ENCODE measurements at places on chromosomes 7 and 10.
A peak's percentile ranks its signal among the peaks of the same experiment; 100 is the strongest.

DNA sequence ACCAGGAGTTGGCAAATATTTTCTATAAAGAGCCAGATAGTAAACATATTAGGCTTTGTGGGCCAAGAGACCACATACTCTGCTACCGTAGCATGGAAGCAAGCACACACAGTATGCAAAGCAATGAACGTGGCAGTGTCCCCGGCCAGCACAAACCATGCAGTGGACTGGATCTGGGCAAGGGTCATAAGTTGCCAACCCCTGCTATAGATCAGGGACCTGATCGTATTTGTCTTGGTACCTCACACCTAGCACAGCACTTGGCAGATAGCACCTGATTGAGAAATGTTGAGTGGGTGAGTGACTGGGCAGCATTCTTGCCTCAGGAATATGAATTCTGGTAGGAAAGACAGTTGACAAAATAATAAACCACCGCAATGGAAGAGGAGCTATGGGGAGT lies 331.9 kb downstream of the FGFR2 start:
- DNase-seq, result no peak

DNA sequence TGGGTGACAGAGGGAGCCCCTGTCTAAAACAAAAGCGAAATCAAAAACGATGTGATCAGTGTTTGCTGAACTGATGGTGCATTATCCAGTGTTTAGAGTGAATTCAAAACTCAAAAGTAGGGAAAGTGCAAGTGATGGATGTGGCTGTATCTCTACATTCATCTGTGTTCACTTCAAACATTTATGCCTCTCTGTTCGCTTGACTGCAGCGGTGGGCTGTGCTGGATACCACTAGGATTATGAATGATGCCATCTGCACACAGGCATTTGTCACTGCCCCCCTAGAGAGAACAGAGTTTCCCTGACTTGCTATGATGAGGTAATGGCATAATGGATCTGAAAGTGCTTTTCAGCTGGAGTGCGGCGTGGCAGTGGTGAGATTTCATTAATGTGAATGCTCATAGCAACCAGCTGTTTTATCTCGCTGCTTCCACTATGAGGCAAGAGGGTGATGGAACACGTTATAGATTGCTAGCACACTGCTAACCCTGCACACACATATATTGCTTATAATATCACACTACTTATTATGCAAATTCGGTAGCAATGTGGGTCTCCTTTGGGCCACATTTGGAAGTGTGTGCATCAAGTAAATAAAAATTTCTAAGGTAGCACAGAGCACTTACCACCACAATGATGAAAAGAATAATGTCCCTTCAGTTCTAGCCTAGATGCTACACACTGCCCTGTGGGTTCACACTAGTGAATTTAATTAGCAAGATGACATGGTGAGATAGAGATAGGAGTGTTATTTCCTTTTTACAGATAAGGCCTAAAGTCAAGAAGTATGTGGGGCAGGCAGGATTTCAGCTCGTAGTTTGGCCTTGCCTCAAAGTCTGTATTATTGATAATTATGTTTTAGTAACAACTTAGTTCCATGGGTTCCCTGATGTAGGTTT lies 164.7 kb downstream of the CAMK1D start:
- DNase-seq, result no peak

GRCh38 chr10:93357680-93358079 lies 124.5 kb downstream of the MYOF start:
- DNase-seq, result no peak

- DNase-seq, result no peak
These were observed 67.5 kb upstream of the ARHGAP21 start for GRCh38 chr10:24791084-24791726.

DNA sequence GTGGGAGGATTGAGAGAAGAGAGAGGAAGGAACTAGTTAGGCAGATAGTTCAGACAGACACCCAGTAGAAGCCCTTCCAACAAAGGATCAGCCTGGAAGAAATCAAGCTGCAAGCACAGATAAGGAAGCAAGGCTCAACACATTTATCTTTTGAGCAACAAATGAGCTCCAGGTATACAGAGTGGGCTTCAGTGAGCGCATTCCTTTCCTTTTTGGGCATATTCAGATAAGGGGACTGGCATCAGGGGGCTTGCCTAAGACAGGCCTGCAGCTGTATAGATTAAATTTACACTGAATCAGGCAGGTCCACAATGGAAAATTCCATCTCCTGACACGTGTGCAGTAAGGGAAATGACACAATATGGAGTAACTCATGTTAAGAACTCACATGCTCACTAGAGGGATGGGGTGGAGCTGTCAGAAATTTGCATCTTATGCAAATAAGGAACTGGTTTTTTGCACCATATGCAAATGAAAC lies 147.2 kb downstream of the AKR1D1 start:
- DNase-seq, result no peak

GRCh38 chr10:131785121-131785460 lies 115.7 kb upstream of the PPP2R2D start:
- DNase-seq, result no peak

DNA sequence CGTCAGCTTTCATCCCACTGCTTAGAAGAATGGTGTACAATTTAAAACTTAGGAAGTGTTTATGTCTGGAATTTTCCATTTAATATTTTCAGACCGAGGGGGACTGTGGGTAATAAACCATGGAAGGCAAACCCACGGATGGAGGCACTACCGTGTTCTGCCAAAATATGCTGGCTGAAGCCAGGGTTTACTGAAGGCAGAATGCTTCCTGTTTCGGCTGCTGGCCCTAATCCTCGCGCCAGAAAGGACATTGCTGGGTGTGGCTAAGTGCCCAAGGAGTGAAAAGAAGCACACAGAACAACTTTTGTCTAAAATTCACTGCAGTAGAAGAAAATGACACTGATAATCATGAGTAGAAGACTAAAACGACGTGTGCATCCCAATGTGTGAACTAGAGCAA lies 32.3 kb downstream of the PITRM1 start:
- no peak for DNase-seq

DNA sequence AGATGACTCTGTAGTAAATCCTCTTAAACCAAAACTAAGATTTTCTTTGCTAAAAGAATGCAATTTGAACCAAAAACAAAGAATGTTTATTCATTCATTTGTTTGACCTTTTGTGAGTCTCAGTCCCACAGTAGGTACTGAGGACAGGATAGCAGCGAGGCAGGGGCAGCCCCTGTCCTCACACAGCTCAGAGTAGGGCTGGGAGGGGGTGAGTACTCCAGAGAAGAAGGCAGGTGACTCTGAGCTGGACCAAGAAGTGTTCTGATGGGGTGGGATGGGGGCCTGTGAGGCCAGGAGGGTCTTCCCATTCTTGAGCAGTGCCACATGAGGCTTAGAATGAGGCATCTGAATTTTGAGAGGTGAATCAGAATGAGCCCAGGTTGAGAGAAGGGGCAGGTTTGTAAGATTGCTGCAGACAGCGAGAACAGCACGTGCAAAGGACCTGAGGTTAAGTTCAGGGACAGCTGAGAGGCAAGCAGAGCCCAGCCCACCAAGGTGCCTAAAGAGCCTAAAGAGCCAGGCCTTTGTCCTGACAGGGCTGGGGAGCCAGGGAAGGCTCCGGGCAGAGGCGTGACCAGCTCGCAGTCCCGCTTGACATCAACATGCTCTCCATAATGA lies 56.9 kb upstream of the CHST15 start:
- no peak for DNase-seq

- DNase-seq, result no peak
These were observed 45.9 kb upstream of the PTF1A start for GRCh38 chr10:23146258-23146657.

DNA sequence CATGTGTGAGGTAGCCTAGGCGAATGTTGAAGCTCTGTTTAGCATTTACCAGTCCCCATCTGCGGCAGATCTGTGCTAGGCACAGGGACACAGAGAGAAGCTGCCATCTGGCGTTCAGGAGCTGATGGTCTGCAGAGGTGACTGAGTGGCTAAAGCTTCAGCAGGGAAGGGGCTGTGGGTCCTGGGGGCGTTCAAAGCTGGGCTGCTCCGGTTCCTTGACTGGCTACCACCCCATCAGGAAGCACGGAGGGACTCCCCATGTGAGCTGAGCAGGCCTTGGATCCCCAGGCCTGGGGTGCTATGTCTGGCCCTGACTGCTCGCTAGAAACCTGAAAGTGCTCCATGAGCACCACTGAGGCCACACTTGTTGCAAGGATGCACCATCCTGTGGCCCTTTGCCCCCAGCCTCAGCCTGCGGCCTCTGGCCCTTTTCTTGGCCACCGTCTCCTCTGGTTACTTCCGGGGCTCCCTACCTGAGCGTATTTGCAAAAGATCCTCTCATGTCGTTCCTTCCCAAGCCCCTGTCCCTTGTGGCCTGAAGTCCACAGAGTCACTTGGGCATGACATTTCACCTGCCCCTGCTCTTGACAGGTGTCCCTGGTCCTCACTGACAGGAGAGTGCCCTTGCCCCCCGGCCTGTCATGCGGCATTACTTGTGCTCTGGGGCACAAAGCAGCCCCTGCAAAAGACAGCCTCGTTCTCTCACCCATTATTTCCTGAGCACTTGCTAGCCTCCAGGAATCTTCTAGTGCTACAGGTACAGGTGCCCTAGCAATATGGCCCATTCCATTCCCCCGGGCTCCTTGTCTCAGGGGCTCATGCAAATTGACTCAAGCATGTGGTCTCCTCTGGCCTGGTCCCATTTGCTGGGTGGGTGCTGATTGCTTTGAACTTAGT lies 108.1 kb downstream of the GLRX3 start:
- no peak for DNase-seq

- DNase-seq, result no peak
These were observed 37.4 kb downstream of the CCDC6 start for GRCh38 chr10:59868696-59869593.

GRCh38 chr10:86968271-86968993 lies at the start of gene ADIRF:
TSS of gene ADIRF (plus strand) at chr10:86968482. CDS start at chr10:86968545, 63 bp downstream.
- no peak for DNase-seq

GRCh38 chr7:51318001-51318400 lies 1.4 kb upstream of the COBL start:
- no peak for DNase-seq

DNA sequence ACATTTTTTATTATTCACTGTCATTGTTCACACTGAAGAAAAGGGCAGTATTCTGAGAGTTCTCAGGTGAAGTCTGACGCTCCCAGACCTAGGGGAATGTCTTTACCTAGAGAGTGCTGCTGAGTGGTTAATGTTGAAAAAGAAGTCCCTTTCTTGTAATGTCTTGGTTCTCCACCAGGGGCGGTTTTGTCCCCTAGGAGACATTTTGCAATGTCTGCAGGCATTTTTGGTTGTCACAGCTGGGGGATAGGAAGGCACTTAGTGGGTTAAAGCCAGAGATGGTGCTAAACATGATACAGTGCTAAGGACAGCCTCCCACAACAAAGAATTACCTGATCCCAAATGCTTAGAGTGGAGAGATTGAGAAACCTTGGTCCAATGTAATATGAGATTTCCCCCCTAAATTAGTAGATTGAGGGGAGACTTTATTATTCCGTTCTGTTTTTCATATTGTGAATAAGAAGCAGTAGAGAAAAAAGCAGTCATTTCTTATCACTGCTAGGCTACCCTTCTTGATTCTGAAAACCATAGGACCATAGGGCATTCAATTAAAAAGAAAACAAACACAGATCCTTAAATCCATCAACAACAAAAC lies 13.1 kb downstream of the UMAD1 start:
- DNase-seq, result no peak

GRCh38 chr10:29586509-29586908 lies 48.3 kb downstream of the SVIL start:
- no peak for DNase-seq

GRCh38 chr10:396535-397220 lies 261.4 kb downstream of the ZMYND11 start:
- no peak for DNase-seq

GRCh38 chr10:72069751-72070526 lies 18.4 kb downstream of the SPOCK2 start:
- no peak for DNase-seq

- DNase-seq, result no peak
These were observed 133.3 kb upstream of the HGF start for GRCh38 chr7:81903115-81903514.

DNA sequence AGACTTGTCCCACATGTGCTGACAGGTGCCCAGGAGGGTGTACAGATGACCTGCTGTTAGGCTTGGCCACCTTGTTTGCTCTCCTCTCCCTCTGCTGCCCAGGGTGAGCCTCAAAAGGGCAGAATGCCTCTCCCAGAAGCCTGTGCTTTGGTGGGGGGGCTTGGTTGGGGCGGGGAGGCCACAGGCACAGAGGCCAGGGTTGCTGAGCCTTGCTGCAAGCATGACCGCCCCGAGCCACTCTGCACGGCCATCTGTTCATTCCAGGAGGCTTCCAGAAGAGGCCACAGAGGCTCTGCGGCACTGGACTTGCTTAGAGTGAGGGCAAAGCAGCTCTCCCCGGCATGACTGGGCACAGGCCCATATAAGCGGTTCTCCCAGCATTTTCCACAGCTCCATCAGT lies 190.8 kb downstream of the GLRX3 start:
- DNase-seq, result no peak

- peak; percentile 58 for DNase-seq
These were observed 243.0 kb downstream of the BICC1 start for GRCh38 chr10:58755677-58756076.

DNA sequence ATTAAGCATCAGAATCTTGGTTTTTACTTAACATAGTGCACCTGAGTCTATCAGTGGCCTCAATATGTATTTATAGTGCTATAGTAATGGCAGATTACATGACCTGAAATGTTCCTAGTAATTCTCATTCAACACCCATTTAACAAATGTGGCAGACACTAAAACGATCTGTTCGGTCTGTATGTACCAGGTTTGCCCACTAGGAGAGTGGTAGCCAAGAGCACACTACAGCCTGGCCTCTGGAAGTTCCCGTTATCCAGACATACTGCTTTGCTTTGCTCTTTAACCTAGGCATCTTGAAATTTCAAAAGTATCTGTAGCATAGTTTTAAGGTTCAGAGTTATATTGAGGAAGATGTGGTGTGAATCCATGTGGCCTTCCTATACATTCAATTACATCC lies 395.7 kb upstream of the NRG3 start:
- no peak for DNase-seq

GRCh38 chr7:64630496-64630895 lies 35.4 kb upstream of the ZNF107 start:
- DNase-seq, result peak; percentile 8

GRCh38 chr7:29765490-29765889 lies 40.8 kb upstream of the WIPF3 start:
- no peak for DNase-seq

DNA sequence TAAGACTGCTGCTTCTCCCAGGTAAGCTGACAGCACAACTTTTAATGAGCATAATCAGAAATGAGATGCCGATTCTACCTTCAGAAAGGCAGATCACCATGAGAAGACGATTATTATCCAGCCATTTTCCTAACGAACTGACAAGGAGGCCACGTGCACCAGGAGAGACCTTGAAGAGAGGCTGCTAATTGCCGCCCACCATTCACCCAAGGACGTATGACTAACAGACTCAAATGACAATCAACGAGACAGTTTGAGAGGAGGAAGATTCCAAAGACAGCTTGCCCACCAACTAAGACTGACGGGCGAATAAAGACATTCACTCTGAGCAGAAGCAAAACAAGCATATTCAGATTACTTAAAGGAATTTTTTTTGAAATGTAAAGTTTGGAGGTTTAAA lies 301.9 kb upstream of the TAC1 start:
- no peak for DNase-seq

GRCh38 chr7:158102897-158103296 lies 484.7 kb downstream of the PTPRN2 start:
- DNase-seq, result no peak

- no peak for DNase-seq
These were observed 54.3 kb downstream of the ERCC6 start for GRCh38 chr10:49484486-49485235.

Measured in GM04504 (cell line).